ENCODE measurements at places on chromosomes 7 and 10.
A peak's percentile ranks its signal among the peaks of the same experiment; 100 is the strongest.

GRCh38 chr10:35004651-35005050 lies 85.5 kb downstream of the CUL2 start:
- DNase-seq: no peak

DNA sequence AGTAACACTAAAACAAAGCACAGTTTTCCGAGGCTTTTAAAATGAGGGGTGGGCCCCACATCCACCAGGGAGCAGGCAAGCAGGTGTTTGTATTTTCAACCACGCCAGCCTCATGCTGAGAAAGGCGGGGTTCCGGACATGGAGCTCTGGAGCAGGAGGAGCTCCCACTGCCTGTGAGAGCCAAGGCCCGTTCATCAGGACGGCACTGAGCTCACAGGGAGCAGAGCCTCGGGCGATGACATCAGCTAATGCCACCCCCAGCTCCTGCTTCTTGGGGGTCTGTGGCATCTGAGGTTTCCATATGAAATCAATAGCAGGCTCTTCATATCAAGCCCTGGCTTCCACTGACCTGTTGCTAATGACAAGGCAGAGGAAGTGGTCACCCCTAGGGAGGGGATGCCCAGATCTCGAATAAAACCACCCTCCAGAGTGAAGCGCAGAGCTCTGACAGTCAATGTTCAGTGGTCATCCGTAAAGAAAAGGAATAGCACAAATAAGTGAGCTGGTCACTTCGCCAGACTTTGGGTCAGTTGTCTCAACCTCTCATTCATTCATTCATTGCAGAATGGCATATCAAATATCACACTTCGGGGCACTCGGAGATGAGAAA lies 89.1 kb downstream of the TNS3 start:
- no peak for DNase-seq

DNA sequence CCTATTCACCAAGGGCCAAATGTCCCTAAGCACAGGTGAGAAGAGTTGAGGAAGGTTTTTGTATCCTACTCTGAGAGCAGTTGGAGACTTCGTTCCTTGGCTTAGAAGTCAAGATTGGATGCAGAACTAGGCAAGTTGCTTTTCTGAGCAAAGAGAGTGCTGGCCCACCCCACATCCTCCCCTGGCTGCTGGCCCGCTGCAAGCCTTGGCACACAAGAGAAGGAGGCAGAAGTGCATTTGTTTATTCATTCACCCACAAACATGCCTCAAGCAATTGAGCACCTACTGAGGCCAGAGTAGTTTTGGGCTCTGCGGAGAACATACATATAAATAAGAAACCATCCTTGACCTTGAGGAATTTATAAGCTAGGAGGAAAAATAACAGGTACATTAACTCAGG lies 318.9 kb downstream of the KCNMA1 start:
- DNase-seq: no peak

GRCh38 chr7:100044718-100045117 lies 4.9 kb upstream of the ZSCAN21 start:
- no peak for DNase-seq

- no peak for DNase-seq
Observed at GRCh38 chr7:130294314-130294713, 1.4 kb downstream of the CPA4 start.

- DNase-seq: no peak
Observed at GRCh38 chr10:97687785-97688781, 1.0 kb upstream of the AVPI1 start.

GRCh38 chr7:43877968-43878864 lies 8.9 kb upstream of the MRPS24 start:
- no peak for DNase-seq

DNA sequence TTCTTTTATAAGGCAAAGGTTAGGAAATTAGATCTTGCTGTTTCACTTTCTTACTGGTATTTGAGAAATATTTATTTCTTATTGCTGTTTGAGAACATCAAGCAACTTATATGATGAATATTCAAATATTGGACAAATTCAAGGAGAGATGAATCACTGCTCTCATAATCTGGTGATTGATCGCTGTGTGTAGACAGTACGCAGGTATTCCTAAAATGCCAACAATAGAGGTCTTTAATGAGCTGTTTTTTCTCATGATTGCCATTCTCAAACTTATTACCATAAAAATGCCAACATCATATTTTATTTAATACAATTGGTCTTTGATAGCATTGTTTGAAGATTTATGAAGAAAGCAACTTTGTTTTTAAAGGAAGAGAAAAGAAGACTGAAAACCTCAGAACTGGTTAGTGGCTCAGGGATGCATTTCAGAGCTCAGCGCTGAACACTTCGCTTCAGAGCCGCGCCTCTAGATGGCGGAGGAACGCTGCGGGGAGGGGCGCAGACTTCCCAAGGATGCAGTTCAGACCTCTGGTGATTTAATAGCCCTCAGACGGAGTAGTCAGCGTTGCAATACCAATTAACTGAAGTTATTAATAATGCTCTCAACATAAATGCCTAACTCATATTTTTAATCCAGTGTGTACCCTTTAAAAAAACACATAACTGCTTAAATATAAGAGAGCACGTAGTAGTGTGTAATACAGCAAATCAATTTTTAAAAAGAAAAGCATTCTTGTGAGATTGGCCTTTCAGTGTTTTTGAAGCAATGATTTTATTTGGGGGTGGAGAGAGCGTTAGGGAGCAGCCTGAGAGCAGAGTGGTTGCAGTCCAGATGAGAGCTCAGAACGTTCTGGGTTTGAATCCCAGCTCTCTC lies 38.5 kb upstream of the STEAP4 start:
- DNase-seq: peak; percentile 69

DNA sequence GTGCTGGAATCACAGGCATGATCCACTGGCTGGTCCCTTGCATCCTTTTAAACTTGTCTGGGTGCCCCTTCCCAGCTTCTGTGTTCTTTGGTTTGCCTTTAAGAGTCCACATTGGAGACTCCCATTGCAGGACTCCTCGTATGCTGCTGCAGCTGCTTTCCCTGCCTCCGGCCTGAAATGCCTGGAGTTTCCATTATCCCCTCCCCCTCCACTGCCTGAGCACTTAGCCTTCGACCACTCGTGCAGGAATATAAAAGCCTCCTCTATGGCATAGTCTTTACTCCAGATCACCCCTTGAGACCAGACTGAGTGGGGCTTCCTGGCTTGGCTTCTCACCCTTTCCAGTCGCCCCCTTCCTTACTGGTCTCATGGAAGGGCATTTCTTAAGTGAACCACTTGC lies 80.2 kb downstream of the RHOBTB1 start:
- DNase-seq: no peak

GRCh38 chr7:129553899-129554461 lies 51.6 kb downstream of the SMKR1 start:
- DNase-seq: no peak

- no peak for DNase-seq
Observed at GRCh38 chr10:83806717-83807116, 332.6 kb upstream of the GHITM start.

DNA sequence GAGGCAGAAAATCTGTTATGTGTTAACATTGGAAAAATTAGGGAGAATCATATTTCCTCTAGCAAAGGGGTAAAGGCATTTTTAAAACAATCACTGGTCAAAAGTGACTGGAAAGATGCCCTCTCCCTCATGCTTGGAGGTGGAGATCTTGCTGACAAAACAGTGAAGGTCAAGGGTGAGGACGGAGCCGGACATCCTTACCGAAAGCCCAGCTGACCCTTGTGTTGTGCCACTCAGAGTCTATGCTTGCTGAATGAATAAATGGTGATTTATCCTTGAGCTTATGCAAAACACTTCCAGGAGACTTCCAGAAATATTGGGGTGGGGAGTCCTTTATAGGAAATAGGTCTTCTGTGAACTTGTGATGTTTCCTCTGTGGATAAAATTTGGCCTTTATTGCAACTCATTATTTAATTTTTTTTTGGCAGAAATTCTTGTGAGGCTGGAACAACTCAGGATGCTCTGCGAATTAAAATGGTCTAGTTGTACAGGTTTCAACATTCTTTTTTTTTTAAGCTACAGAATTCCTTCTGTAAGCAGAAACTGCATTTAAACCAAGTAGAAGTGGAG lies 28.3 kb upstream of the ELMO1 start:
- no peak for DNase-seq

DNA sequence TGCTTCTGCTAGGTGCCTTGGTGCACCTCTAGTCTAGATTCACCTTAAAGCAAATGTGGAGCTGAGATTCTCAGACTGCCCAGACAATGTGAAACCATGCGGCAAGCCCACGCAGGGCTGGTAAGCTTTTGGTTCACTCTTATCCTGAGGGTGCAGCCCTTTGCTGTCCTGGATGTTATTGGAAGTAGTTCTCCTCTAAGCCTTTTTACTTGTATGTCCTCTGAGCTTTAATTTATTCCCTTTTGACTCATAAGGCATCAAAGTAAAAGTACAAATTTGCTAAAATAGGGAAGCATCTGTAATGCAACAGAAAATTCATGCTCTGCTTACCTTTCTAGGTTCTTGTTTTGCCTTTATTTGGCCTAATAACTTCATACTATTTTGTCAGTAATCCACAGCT lies 186.8 kb downstream of the MACC1 start:
- no peak for DNase-seq

GRCh38 chr7:104111271-104111670 lies 96.5 kb downstream of the ORC5 start:
- no peak for DNase-seq

DNA sequence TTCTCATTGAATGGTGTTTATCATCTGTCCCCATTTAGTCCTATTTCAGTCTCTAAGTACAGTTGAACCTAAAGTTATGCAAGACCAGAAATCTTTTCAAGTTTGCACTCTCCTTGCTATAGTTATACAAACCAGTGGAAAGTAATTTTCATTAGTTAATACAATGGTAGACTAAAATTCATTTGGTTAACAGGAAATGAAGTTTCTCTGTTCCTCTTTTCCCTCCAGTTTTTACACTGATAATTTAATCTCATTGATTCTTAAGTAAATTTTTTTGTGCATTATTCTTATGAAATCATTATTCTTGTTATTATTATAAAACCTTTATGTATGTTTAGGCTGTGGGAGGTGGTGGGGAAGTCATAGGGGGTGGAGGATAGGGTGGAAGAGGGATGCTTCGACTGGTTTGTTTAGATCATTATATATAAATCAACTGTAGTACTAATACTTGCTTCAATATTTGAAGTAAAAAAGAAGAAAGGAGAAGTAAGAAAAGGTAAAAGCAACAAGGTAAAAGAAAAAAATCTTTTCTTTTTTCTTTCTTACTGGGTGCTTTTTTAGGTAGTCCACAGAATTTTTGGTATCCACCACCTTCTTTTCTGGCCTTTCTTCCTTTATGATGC lies 104.1 kb downstream of the GPR85 start:
- DNase-seq: no peak

DNA sequence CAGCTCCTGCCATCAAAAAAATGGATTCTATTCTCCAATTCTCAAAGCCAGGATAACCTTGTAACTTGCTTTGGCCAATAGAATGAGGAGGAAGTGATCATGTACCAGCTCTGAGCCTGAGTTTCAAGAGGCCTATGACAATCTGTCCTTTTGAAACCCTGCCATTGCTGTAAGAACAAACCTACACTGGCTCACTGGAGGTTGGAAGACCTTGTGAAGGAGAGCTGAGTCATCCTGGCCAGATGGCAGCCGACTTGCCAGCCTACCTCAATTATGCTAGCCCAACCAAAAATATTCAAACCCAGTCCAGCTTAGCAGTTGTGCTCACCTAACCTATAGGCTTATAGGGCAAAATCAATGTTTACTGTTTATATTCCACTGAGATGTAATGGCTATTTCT lies 93.0 kb downstream of the HGF start:
- DNase-seq: no peak

- DNase-seq: no peak
Observed at GRCh38 chr7:91266689-91267090, 2.5 kb downstream of the FZD1 start.

DNA sequence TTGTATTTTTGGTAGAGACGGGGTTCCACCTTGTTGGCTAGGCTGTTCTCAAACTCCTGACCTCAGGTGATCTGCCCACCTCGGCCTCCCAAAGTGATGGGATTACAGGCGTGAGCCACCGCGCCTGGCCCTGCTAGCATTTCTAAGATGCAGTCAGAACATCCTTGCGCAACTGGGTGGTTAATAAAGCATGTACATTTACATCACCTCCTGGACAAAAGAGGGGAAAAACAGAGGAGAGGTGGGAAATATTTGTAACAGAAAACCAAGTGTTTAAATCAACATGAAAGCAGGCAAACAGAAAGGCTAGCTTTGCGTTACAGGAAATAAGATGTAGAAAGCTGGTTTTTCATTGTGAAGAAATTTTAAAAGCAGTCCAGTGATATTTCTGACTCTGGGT lies 220.9 kb upstream of the KMT2E start:
- no peak for DNase-seq

- no peak for DNase-seq
Observed at GRCh38 chr10:100065084-100065660, 16.5 kb downstream of the CPN1 start.

GRCh38 chr7:111012799-111013675 lies 77.9 kb upstream of the LRRN3 start:
- DNase-seq: no peak

- no peak for DNase-seq
Observed at GRCh38 chr10:120012566-120012965, 120.0 kb downstream of the SEC23IP start.

- no peak for DNase-seq
Observed at GRCh38 chr10:132696728-132697577, 89.0 kb downstream of the NKX6-2 start.

GRCh38 chr10:3980660-3981059 lies 195.7 kb upstream of the KLF6 start:
- no peak for DNase-seq

- DNase-seq: peak; percentile 53
Observed at GRCh38 chr7:76260171-76260703, 42.2 kb upstream of the HSPB1 start.

GRCh38 chr10:58436071-58436470 lies 50.9 kb downstream of the TFAM start:
- DNase-seq: no peak

DNA sequence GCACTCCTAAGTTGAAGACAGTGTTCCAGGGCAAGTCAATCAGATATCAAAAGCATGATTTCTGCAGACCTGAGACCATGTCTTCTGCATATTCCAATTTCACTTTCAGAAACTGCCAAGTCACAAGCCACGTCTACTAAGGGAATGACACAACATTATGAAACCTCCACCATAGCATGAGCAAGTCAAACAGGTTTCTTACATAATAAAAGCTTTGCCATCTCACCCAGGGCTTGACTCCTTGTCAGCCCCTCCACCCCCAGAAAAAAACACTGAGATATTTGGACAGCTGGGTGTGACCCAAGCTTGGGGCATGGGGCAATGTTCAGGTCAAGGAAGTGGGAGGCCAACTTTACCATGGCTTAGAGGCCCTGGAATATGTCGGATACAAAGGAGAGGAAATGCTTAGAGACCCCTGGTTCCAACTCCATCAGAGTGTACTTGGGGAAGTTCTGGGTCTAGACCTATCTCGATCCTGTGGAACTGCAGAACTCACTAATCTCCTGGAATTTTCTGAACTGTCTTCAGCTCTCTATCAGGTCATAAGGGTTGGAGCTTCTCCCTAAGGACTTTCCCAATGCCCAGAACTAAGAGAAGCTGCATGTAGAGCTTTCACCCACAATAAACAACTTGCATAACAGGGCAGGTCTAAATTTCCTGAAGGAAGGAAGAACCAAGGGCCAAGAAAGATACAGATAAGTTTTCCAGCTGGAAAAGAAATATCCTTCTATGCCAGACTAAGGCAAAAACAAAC lies 80.6 kb upstream of the NAMPT start:
- no peak for DNase-seq
